ENCODE measurements at places on chromosomes 11 and 22.

GRCh38 chr11:34188181-34188580 is 82.8 kb downstream of the NAT10 start:
- no peak for DNase-seq

- DNase-seq: no peak
Observed at GRCh38 chr22:47205081-47205491, 442.6 kb downstream of the TBC1D22A start.

DNA sequence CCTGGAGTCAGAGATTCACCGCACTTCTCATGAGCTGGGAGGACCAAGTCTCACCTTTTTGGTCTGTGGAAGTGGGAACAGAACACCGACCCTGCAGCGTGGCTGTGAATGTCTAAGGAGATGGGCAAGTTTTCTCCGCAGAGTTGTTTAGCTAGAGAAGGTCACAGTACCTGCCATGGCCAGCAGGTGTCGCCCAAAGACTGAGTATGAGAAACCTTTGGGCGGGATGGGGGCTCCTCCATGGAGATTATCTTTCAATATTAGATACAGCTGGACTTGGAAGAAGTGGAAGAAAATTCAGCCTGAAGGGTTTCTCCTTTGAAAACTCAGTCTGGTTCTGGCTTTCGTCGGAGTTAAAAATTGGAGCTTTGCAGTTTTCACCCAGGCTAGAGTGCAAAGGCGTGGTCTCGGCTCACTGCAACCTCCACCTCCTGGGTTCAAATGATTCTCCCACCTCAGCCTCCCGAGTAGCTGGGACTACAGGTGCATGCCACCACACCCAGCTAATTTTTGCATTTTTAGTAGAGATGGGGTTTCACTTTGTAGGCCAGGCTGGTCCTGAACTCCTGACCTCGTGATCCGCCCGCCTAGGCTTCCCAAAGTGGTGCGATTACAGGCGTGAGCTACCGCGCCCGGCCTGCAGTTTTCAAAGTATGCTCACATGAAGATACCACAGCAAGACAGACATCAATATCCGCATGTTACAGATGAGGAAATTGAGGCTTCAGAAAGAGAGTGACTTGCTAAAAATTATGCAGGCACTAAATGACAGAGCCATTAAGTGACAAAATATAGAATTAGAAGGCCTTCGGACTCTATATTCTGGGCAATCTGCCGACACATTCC is 10.7 kb upstream of the DSCAML1 start:
- no peak for DNase-seq

- DNase-seq: peak; percentile 28
Observed at GRCh38 chr11:26992031-26992541, 1.8 kb upstream of the FIBIN start.

Measured in kidney epithelial cell (primary cell).